ENCODE measurements at places on chromosomes 11 and 22.

- DNase-seq, result no peak
Observed at GRCh38 chr11:130066338-130066737, 3.4 kb upstream of the APLP2 start.

- no peak for DNase-seq
Observed at GRCh38 chr22:17795661-17796548, 21.6 kb upstream of the BID start.

- no peak for DNase-seq
Observed at GRCh38 chr11:12376259-12377081, 901 bp upstream of the PARVA start.

DNA sequence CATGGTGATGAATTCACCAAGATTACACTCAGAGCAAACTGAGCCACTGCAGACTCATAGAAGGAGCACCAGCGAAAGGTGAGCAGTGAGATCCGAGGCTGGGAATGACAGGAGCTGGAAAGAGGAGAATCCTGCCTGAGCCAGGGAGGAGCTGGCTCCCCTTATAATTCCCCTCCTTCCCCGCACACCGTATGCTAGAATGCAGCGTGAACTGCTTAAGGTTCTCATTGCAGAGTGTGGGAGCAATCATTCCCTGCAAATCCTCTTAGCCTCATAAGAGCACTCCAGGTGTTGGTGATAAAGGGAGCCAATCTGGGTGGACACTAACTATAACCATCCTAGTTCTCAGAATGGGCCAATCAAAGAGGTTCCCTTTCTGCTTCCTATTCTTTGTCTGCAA lies 127.6 kb upstream of the TEAD1 start:
- no peak for DNase-seq

DNA sequence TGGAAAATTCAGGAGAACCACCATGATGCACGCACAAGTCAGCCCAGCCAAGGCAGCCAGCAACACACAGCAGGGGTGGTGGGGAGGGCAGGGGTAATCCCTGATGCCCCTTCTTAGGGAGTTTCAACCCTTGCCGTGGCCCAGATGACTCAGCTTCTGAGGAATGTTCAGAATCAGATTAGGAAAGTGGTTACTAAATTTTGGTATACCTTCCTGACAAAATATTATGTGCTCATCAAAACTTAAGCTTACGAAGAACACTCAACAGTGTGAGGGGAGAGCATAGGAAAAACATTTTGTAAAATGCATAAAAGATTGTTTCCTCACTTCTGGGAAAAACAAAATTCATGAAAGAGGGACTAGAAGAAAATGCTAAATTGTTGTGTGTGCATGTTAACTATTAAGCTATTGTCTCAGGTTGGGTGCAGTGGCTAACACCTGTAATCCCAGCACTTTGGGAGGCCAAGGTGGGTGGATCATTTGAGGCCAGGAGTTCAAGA lies 32.1 kb downstream of the SERPIND1 start:
- no peak for DNase-seq

- DNase-seq, result peak; percentile 49
Observed at GRCh38 chr11:3939211-3939610, 83.7 kb downstream of the STIM1 start.

GRCh38 chr11:10117709-10118351 lies 176.2 kb downstream of the SBF2 start:
- DNase-seq, result no peak

DNA sequence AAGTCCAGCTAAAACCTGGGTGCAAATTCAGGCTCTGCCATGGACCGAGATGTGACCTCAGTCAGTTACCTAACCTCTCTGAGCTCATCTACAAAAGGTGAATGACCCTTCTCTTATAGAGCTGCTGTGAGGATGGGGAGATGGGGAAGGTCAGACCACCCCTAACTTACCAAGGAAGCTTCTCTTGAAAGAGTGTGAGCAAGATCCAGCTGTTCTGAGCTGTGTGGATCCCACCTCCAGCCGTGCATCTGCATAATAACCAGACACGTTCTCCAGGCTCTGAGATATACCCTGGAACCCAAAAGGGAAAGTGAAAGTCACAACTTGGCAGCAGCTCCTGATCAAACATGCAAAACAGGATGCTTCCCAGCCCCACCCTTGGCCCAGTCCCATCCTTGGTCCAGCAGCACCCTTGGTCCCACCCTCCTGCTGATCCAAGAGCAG lies at the start of gene APOL3:
APOL3 (minus strand) TSS at position 257 of the 444 bp plus-strand sequence. CDS start 11,700 bp downstream, outside the sequence.
- peak; percentile 26 for DNase-seq

DNA sequence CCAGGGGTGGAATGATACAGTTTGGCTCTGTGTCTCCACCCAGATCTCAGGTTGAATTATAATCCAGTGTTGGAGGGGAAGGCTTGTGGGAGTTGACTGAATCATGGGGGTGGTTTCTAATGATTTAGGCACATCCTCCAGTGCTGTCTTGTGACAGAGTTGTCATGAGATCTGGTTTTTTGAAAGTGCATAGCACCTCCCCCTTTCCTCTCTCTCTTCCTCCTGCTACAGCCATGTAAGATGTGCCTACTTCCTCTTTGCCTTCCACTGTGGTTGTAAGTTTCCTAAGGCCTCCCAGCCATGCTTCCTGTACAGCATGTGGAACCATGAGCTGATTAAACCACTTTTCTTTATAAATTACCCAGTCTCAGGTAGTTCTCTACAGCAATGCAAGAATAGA lies 45.1 kb downstream of the THAP12 start:
- DNase-seq, result no peak

DNA sequence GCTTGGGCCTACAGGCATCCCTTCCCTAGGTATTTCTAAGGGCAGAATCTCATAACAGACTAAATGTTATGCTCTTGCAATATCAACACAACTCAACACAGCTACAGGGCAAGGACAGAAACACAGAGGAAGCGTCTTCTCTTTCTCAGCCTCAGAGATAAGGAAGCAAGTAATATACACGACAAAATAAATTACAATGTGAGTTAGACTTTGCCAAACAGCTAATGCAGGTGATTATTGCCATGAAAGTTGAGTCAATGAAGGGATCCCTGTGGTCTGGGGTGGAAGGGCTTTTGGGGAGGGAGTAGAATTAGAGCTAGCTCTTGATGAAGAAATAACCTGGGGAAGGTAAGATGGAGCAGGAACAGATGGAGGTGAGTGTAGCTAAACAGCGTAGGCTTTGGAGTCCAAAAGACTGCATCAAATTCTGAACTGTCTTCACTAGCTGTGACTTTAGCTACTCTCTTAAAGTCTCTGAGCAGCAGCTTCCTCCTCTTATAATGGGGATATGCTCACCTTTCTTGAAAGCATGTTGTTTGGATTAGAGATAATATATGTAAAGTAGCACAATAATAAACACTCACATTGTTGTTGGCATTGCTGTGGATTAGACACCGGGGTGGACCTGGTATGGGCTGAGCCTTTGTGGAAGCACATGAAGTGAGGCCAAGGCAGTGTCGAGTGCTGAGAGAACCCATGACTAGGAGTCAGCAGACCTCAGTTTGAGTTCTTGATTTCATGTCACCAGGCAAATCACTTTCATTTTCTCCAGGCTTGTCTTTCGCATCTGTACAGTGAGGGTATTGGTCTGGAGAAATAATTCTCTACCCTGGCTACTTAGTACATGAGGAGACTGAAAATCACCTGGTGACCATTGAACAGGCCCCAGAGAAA lies 41.0 kb upstream of the AQP11 start:
- DNase-seq, result no peak

- DNase-seq, result no peak
Observed at GRCh38 chr11:108466405-108466804, 924 bp downstream of the C11orf65 start.

DNA sequence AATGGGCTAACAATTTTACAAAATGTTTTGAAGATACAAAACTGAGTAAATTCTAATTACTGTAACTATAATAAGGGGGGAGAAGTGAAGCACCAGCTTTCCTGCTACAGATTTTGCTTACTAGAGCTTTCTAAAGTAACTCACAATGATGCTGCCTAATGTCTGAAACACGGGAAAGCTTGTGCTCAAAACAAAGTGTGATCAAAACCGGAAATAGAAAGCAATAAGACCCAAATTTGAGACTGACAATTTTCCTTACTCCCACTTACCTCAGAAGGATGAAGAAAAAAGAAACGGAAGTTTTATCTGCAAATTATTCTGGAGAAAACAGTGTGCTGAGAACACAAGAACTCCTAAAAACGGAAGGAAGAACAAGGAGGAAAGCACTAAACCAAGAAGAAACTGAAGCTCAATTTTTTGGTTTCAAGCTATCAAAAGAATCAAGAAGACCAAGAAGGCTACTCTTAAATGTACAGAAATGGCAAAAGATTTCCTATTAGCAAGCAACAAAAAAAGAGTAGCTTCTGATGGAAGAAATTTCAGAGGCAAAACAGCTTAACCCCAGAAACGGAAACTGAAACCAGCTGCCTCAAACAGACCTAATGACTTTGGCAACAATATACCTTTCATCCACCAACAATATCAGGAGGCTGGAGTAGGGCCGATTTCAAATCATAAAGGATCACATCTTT lies 33.4 kb downstream of the AMBRA1 start:
- DNase-seq, result no peak

- no peak for DNase-seq
Observed at GRCh38 chr11:20000351-20001134, 159.7 kb downstream of the DBX1 start.

DNA sequence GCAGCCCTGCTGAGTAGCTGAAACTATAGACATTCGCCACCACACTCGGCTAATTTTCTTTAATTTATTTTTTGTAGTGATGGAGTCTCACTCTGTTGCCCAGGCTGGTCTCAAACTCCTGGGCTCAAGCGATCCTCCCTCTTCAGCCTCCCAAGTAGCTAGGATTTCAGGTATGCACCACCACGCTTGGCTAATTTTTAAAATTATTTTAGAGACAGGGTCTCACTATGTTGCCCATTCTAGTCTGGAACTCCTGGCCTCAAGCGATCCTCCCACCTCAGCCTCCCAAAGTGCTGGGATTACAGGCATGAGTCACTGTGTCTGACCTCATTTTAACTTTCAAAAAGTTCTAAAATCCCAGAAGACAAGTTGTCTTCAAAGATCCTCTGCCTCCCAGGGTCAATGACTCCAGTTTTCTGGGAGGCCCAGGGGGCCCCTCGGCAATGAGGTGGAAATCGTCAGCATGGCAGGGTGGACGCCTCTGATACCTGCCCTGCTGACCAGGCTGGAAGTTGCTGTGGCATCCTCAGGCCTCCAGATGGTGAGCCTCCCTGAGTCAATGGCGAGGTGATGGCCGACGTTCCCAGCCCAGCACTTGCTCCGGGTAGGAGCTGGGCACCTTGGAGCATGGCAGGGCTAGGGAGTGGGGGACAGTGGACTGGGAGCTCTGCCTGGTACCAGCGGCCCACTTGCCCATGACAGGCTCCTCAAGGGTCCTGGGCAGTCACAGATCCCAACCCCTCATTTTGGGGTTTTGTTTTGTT lies 31.1 kb downstream of the RPL3 start:
- no peak for DNase-seq

DNA sequence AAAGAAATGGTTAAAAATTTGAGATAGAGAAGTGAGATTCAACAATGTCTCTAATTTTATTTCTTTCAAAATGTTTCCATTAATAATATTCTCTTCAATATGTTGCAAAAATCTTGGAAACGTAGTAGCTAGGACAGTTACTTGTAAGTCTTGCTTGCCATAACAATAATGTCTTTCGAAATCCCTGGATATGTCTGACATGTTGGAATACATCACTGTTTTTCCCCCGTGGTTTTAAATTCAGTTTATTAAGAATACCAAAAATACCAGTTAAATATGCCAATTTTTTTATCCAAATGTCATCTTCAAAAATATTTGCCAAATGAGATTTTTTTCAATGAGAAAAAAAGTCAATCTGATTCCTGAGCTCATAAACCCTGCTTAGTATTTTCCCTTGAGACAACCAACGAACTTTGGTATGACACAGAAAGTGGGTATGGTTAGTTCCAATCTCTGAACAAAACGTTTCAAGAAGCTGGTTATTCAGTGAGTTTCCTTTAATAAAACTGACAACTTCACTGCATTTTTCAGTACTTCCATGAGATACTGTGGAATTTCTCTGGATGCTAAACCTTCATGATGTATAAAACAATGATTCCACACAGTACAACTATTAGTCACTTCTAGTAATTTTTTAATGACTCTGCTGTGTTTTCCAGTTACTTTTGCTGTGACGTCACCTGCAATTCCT lies 36.7 kb upstream of the AMPD3 start:
- no peak for DNase-seq

DNA sequence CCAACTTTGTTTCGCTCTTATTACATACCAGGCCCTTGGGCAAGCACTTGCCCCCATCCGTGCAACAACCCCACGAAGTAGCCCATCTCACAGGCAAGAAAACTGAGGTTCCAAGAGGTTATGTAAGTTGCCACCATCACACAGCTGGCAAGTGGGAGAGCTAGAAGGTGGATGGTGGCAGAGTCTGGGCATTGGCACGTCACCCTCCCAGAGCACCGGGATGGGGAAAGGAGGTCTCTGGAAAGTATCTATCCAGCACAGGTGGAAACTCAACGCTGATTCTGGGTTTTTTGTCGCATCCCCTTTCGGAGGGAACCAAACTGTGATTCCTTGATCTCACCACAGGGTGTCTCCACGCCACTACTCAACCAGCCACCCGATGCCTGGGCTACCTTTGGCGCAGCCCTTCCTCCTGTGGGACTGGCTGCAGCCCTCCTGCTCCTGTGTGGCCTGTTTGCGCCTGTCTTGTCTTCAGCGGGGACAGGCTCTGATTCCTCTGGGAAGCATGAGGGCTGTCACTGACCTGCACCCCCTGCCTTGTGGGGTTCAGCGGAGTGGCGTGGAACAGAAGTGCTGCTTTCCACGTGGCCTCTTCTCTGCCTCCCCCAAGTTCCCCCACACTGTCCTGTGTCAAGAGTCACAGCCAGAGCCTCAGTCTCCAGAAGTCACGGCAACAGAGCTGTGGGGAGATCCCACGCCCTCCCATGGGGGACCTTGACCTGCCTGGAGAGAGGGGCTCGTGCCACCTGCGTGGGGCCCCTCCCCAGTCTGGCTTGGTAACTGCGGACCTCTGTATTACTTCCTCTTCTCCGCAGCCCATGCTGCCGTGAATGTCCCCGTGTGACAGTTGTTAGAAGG lies 34.4 kb upstream of the TRIM29 start:
- peak; percentile 77 for DNase-seq

GRCh38 chr11:70205766-70206165 lies 2.7 kb downstream of the FADD start:
- no peak for DNase-seq

DNA sequence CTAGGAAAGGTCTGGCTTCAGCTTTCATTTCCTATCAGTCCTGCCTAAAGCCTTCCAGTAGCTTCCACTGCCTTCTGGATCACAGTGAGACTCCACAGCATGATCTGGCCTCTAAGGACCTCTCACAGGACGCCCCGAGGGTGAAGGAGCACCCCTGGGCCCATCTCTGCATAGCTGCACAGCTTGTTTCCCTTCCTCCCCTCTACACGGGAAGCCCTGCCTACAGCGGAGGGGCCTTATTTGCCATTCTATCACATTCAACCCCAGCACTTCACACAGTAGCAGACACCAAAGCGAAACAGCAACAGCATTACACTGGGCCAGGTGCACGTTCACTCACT lies 162.3 kb upstream of the GRK3 start:
- DNase-seq, result no peak

GRCh38 chr11:126969865-126970479 lies 30.6 kb downstream of the KIRREL3 start:
- peak; percentile 28 for DNase-seq
